Activated naive CD4-positive, alpha-beta T cell treated with anti-CD3 and anti-CD28 coated beads for 36 hours (primary cell): ENCODE measurements at places on chromosomes 1 and 21. TPM values are rescaled to one million over a fixed set of nuclear protein-coding genes. Genes with fewer than 3 reads are reported as not detected.

DNA sequence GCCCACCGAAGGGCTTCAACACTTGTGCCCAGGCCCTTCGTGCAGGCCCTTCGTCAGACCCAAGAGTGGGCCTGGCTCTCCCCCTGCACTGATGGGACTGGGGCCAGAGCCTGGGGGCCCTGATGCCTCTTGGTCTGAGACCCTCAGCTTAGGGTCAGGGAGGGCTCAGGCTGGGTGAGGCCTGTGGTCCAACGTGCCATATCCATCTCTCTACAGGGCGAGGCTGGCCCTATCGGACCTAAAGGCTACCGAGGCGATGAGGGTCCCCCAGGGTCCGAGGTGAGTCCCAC, 15.6 kb downstream of the COL6A1 start:
- no peak overlapping the region for H3K4me3 ChIP-seq
- H3K27ac ChIP-seq = no peak overlapping the region
- H3K4me1 ChIP-seq = no peaks in the 10 kb centered on the region
- DNase-seq = no peak
- no peaks in the 10 kb centered on the region for H3K36me3 ChIP-seq

DNA sequence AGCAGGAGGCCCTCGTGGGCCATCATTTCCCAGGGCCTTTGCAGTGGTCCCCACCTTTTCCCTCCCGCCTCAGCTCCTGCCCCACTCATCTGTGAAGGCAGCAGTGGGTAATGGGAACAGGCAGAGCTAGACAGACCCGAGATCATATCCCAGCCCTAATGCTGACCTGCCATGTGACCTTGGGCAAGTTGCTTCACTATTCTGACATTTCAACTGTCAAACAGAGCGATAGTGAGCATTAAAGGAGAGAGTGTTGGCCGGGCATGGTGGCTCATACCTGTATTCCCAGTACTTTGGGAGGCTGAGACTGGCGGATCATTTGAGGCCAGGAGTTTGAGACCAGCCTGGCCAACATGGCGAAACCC, 51.7 kb downstream of the RPS6KA1 start:
- H3K4me1 ChIP-seq = peaks cover 56% of the 10 kb centered on the region
- no peak overlapping the region for H3K4me3 ChIP-seq
- H3K36me3 ChIP-seq = no peaks in the 10 kb centered on the region
- DNase-seq = no peak
- H3K27me3 ChIP-seq = no peaks in the 10 kb centered on the region

DNA sequence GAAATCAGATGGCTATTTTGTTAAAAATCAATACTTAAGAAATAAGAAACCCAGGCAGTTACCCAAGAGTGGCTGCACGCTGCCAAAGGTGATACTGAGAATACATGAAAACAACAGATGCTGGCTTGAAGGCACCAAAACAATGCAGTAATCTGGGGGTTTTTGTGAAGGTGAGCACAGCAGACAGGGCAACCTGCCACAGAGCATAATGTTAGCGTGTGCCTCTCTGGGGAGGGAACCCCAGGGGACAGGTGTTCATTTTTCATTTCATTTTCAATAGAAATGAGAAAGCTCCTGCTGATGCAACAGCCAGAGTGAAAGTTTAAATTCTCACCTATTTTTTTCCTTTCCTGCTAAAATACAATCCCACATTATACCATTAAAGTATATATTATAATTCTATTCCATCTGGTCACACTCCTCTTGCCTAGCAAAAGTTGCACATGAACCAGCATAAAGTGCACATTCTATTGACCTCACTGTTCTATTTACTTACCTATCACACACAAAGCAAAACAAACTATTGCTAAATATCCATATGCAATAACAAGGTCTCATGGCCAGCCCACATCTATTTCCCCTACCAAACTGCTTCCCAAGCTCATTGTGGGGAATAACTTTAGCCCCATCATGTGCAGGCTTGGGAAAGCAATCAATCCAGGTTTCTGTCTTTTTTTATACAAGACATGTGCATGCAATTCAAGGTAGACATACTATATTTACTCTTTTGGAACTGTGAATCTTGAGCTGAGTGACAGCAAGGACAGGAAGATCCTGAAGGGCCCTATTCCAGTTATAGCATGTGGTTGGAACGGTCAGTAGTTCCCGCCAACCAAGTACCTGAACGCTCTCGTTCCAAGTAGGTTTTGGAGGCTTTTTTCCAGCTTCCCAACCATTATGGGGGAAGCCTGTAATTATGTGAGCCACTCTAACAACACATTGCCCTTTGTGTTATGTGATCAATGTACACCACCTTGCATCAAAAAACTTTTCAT, 173.6 kb downstream of the RERE start:
- no peak overlapping the region for H3K27ac ChIP-seq
- peaks cover 34% of the 10 kb centered on the region for H3K4me1 ChIP-seq
- peaks cover 2% of the 10 kb centered on the region for H3K36me3 ChIP-seq
- no peaks in the 10 kb centered on the region for H3K27me3 ChIP-seq
- H3K4me3 ChIP-seq = no peak overlapping the region
- peak; percentile 28 for DNase-seq

Gene TDRD5
- total RNA-seq = not detected

DNA sequence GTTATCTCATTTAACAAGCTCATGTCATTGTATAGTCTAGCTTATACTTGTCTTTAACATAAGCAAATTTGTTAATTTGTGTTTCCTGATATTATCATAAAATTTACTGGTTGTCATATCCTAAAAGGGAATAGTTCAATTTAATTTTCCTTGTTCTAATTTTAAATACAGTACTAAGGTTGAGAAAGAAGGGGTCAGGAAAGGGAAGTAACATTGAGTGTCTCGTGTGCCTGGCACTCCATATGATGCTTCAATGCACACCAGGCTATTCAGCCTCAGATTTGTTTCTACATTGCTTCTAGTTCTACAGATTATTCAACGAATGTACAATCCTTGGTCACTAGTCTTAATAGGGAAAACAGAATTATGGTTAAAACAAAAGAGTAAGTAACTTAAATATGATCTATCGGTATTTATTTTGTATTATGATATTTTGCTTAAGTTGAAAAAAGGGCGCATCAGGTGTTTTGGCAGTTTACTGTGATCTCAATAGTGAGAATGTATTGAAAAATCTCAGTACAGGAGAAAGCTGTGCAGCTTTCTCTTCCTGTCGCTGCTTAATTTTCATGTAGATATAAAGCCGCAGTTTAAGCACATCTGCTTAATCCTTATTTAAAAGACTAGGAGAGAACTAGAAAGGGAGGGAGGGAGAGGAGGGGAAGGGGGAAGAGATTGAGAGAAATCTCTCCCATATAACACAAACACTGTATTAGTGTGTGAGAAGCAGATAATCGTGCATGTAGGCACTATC, 13.0 kb downstream of the PTPRC start:
- DNase-seq = no peak
- H3K27me3 ChIP-seq = no peaks in the 10 kb centered on the region
- H3K4me1 ChIP-seq = peaks cover 69% of the 10 kb centered on the region
- peak overlapping the region; percentile 73 for H3K4me3 ChIP-seq
- H3K27ac ChIP-seq = peak overlapping the region; percentile 100

DNA sequence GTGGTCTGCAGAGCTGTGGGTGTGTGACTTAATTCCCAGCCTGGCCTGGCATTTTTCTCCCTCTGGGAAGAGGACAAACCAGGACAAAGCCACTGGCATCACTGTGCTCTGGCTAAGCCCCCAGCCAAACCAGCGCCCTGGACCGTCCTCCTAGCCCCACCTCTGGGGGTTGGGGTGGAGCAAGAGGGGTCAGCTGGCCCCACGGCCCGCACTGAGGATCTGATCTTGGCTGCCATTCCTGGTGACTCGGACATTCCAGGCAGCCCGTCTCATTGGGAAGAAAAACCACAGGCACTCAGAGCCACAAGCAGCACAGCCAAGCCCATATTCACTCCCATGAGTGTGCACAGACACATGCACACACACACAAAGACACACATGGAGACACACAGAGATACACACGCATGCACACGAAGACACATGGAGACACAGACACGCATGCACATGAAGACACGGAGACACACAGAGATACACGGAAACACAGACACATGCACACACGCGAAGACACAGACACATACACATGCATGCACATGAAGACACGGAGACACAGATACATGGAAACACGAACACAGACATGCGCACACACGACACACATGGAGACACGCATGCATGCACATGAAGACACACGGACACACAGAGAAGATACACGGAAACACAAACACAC, 2.3 kb upstream of the MXRA8 start:
- peaks cover 14% of the 10 kb centered on the region for H3K4me1 ChIP-seq
- DNase-seq = no peak
- no peaks in the 10 kb centered on the region for H3K36me3 ChIP-seq
- peaks cover 3% of the 10 kb centered on the region for H3K27me3 ChIP-seq
- no peak overlapping the region for H3K27ac ChIP-seq

GRCh38 chr1:117110774-117111173, 10.8 kb downstream of the TRIM45 start:
- no peak overlapping the region for H3K27ac ChIP-seq
- DNase-seq = no peak
- H3K4me1 ChIP-seq = peaks cover 13% of the 10 kb centered on the region
- H3K36me3 ChIP-seq = peaks cover 16% of the 10 kb centered on the region
- no peak overlapping the region for H3K4me3 ChIP-seq
- no peaks in the 10 kb centered on the region for H3K27me3 ChIP-seq

GRCh38 chr1:36115931-36116330, 9.1 kb downstream of the COL8A2 start:
- DNase-seq = no peak
- no peaks in the 10 kb centered on the region for H3K27me3 ChIP-seq
- no peak overlapping the region for H3K4me3 ChIP-seq
- no peak overlapping the region for H3K27ac ChIP-seq
- no peaks in the 10 kb centered on the region for H3K36me3 ChIP-seq
- H3K4me1 ChIP-seq = peaks cover 6% of the 10 kb centered on the region

DNA sequence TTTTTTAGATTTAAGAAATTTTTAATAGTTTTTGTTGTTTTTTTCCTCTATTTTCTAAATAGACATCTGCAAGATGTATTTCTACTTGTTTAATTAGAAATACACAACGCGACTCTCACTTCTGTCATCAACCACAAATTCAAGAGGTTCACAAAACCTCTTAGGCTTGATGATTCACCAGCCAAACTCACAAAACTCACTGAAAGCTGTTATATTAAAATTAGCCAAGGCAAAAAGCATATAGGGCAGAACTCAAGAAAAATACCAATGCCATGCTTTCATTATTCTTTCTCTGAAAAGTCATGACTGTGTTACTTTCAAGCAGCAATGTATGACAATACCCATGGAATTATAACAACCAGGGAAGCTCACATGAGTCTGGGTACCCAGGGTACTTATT, 487.0 kb upstream of the RGS18 start:
- H3K27ac ChIP-seq = no peak overlapping the region
- DNase-seq = no peak
- no peaks in the 10 kb centered on the region for H3K4me1 ChIP-seq
- no peaks in the 10 kb centered on the region for H3K36me3 ChIP-seq
- H3K27me3 ChIP-seq = no peaks in the 10 kb centered on the region

- H3K27ac ChIP-seq = no peak overlapping the region
- no peaks in the 10 kb centered on the region for H3K27me3 ChIP-seq
- no peak for DNase-seq
- peaks cover 37% of the 10 kb centered on the region for H3K4me1 ChIP-seq
Observed at GRCh38 chr1:116942344-116942743, 32.6 kb downstream of the PTGFRN start.

DNA sequence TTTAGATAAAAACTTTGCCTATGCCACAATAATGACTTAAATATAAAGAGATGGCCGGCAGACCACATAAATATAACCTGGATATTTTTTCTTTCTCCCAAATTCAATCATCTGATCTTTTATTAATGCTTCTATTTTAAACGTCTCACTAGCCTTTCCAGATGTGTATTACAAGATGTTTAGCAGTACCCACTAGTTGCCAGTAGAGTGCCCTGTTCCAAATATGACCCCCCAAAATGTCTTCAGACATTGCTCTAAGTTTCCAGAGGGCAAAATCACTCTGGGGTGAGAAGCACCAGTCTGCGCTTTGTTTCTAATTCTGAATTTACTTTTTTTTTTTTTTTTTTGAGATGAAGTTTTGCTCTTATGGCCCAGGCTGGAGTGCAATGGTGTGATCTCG, 268.1 kb downstream of the GRIK1 start:
- H3K27me3 ChIP-seq = peaks cover 19% of the 10 kb centered on the region
- H3K4me1 ChIP-seq = no peaks in the 10 kb centered on the region
- H3K36me3 ChIP-seq = no peaks in the 10 kb centered on the region

DNA sequence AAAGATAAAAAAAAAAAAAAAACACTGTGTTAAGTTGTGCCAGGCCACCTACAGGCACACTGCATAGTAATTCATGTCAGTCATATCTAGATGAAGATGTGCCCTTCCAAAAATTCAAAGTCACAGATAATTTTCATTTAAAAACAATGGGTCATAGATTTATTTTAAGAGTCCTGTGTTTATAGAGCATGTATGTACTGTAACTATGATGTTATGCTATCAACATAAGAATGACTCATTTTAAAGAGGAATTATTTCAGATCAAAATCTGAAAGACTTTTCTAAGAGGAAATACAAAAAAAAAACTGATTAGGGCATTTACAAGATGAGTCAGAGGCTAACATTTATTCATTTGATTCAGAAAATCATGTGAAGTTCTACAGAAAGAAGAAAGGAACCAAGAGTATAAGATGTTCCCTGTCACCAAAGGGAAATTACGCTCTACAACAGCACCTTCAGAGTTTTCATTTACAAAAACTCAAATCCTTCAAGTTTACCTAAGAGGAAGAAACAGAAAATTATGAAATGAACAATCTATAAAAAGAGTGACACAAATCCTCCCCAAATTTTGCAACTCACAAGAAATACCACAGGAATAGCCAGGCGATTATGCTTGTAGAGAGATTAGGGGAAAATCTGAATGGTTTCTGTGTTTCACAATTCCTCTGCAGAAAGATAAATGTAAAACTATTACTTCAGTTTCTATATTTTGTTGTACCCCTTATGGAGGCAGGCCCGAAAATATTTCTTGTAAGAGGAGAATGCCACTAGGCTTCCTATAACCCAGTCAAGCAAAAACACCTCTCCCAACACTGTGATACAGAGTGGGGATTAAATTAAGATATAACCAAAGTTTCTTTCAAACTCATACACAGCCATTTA, 13.8 kb downstream of the TP53BP2 start:
- DNase-seq = peak; percentile 14
- no peaks in the 10 kb centered on the region for H3K27me3 ChIP-seq
- peaks cover 9% of the 10 kb centered on the region for H3K36me3 ChIP-seq
- peaks cover 28% of the 10 kb centered on the region for H3K4me1 ChIP-seq
- H3K27ac ChIP-seq = peak overlapping the region; percentile 93

- no peak overlapping the region for H3K4me3 ChIP-seq
- peaks cover 4% of the 10 kb centered on the region for H3K36me3 ChIP-seq
- no peaks in the 10 kb centered on the region for H3K27me3 ChIP-seq
- H3K4me1 ChIP-seq = no peaks in the 10 kb centered on the region
Observed at GRCh38 chr1:62045574-62045973, 149.1 kb upstream of the L1TD1 start.

Gene TAF12
- 23.5 TPM for total RNA-seq

DNA sequence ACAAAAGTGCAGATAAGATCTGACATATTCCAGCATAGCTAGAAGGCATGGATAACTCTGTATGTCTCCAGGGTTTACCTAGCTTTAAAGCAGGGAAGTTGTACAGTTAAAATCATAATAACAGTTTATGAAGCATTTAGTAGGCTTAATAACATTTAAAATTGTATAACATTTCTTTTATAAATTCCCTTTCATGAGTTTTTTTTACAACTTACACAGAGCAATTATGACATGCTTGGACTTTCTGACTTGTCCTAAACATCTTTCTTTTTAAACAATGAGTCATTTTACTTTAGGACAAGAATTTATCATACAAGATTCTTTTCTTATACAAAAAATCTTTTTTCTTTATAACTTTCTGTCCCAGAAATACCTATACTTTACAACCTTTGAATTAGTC, 408.5 kb upstream of the NEGR1 start:
- no peak overlapping the region for H3K27ac ChIP-seq
- H3K4me3 ChIP-seq = no peak overlapping the region
- H3K4me1 ChIP-seq = no peaks in the 10 kb centered on the region
- no peaks in the 10 kb centered on the region for H3K36me3 ChIP-seq
